Neural progenitor cell (in vitro differentiated cells): ENCODE measurements at places on chromosomes 4 and X.

DNA sequence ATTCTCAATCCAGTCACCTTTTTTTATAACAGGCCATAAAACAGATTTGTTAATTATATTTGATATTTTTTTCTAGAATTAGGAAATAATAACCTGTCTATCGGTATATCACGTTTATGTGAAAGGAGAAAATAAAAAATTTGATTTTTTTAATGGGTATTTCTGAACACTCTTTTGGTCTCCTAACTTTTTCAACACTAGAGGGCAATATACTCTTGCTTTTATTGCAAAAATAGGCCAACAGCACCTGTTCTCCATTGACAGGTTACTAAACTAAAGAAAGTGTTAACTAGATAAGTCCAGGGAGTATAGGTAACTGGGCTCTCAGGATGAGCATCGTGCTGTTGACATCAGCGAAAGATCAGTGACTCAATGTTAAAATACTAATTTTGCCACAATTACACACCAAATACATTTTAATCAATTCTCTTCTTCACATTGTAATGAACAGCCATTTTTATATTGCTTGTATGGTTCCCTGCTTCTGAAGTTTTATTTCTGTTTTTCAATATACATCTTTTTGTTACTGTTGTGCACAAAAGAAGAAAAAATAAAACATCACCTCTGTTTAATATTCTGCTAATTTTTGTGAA lies 22.8 kb downstream of the NDST4 start:
- H3K27ac ChIP-seq, result no peak overlapping the region
- H3K36me3 ChIP-seq, result no peaks in the 10 kb centered on the region
- H3K27me3 ChIP-seq, result no peaks in the 10 kb centered on the region
- no peak overlapping the region for H3K4me3 ChIP-seq
- DNase-seq, result peak; percentile 61

DNA sequence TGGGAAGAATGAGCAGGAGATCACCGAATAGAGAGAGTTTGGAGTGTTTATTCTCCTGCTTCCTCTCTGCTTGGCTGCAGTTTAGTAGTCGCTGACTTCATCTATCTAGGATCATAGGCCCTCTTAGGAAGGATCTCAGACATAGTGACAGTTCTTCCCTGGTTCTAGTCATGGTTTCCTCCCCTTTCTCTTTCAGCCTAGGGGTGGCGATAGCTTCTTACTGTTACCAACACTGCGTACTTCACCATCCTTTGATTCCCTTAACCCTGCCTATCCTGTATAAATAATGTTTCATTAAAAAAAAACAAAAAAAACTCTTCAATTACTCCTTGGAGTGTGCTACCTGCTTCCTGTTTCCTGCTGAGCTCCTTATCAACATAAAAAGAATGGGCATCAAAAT lies 103.8 kb downstream of the DDX53 start:
- DNase-seq, result peak; percentile 1
- no peak overlapping the region for H3K4me3 ChIP-seq
- H3K4me1 ChIP-seq, result no peaks in the 10 kb centered on the region

DNA sequence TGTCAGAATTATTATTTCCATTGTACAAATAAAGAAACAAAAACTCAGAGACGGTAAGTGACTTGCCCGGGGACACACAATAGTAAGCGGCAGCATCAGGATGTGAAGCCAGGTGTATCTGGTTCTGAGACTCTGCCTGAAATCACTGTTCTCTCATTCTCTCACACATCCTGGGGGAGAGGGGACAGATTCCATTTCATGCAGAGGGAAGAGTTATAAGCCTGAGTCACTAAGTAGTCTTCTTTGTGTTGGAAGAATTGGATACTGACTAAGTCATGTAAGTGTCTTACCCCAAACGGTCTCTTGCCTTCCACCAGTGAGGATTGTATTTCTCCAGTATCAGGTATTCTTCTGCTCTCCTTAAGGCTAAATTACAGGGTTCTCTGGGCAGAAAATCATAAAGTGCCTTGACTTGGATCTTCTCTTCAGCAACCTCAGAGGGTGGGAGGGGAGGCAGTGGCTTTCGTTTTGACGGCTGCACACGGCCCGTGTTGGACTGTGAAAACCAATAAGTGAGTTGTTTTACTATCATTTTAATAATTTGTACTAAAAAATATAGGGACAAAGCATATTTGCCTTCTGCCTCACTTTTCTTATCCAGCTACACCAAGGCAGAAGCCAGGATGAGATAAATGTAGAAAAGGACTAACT lies 21.9 kb downstream of the TXK start:
- no peak for DNase-seq
- no peaks in the 10 kb centered on the region for H3K27me3 ChIP-seq
- peaks cover 5% of the 10 kb centered on the region for H3K4me1 ChIP-seq
- H3K4me3 ChIP-seq, result no peak overlapping the region
- no peak overlapping the region for H3K27ac ChIP-seq

GRCh38 chr4:149489321-149489720 lies 326.3 kb downstream of the IQCM start:
- no peaks in the 10 kb centered on the region for H3K27me3 ChIP-seq
- no peaks in the 10 kb centered on the region for H3K4me1 ChIP-seq
- H3K4me3 ChIP-seq, result no peak overlapping the region
- no peak overlapping the region for H3K27ac ChIP-seq
- H3K36me3 ChIP-seq, result no peaks in the 10 kb centered on the region
- DNase-seq, result no peak

DNA sequence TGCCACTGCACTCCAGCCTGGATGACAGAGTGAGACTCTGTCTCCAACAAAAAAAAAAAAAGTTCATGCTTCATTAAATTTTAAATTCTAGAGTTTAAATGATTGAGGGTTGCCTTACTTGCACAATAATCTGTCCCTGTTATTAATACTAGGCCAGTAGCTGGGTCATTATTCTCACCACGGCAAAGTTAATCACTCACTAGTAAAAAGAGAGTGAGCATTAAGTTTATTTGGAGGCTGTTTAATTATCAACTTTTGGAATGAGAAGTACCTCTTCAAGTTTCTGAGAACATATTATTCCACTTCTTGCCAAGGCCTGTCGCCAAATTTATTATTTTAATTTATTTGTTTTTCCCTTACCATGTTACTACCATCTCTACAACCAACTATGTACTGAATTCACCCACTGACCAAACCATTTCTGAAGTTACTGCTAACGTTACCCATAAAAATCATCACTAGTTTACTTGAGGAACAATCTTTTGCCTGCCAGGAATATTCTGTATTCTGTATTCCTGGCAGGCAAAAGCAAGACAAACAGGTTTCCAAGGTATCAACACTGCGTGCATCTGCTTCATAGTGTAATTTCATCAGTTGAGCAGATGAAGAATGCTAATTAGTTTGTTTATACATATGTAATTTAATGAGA lies 26.5 kb downstream of the GUCY1A1 start:
- H3K27ac ChIP-seq, result no peak overlapping the region
- H3K36me3 ChIP-seq, result no peaks in the 10 kb centered on the region
- no peak overlapping the region for H3K4me3 ChIP-seq

DNA sequence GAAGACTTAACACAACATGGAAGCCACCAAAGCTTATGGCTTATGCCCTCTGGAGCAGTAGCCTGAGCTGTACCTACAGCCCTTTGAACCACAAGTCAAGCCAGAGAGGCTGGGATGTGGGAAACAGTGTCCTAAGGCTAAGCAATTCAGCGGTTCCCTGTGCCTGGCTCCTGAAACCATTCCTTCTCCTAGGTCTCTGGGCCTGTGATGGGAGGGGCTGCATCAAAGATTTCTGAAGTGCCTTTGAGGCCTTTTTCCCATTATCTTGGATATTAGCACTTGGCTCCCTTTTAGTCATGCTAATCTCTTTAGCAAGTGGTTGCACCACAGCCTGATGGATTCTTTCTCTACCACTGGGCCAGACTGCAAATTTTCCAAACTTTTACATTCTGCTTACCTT lies 140.5 kb upstream of the NUDT10 start:
- no peak for DNase-seq
- no peak overlapping the region for H3K4me3 ChIP-seq
- no peaks in the 10 kb centered on the region for H3K27me3 ChIP-seq
- H3K36me3 ChIP-seq, result no peaks in the 10 kb centered on the region
- no peak overlapping the region for H3K27ac ChIP-seq

DNA sequence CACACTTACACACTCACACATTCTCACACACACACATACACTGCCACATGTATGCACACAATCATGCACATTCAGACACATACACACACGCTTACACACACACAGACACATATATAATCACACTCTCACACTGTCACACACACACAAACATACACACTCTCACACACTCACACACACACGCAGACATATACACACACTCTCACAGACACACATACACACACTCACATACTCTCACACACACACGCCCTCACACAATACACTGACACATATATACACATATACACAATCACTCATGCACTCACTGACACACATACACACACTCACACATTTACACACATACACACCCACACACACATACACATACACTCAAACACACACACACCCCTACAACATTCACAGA lies 435.3 kb upstream of the FRG1 start:
- no peak for DNase-seq
- H3K36me3 ChIP-seq, result no peaks in the 10 kb centered on the region
- no peaks in the 10 kb centered on the region for H3K27me3 ChIP-seq
- no peak overlapping the region for H3K27ac ChIP-seq
- no peaks in the 10 kb centered on the region for H3K4me1 ChIP-seq

DNA sequence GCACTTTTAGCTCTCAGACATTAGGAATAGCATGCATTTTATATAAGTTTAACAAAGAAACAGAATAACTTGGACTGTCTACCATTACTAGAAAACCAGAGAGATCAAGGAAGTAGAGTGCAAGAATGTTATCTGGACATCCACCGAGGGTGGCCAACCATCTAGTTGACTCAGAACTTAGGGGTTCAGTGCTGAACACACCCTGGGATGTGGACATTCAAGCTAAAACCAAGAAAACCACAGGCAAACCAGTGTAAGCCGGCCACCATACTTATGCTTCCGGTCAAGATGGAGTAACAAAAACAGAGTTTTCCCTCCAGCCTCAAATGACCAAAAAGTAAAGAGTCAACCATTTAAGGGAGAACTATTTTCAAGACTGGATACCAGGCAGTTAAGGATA lies 181.4 kb upstream of the MXRA5 start:
- no peaks in the 10 kb centered on the region for H3K36me3 ChIP-seq
- H3K27ac ChIP-seq, result no peak overlapping the region
- H3K4me1 ChIP-seq, result no peaks in the 10 kb centered on the region

GRCh38 chr4:73798842-73799241 lies 37.6 kb upstream of the CXCL6 start:
- no peaks in the 10 kb centered on the region for H3K27me3 ChIP-seq
- H3K27ac ChIP-seq, result no peak overlapping the region
- H3K4me1 ChIP-seq, result no peaks in the 10 kb centered on the region
- DNase-seq, result no peak
- no peak overlapping the region for H3K4me3 ChIP-seq
- H3K36me3 ChIP-seq, result no peaks in the 10 kb centered on the region

DNA sequence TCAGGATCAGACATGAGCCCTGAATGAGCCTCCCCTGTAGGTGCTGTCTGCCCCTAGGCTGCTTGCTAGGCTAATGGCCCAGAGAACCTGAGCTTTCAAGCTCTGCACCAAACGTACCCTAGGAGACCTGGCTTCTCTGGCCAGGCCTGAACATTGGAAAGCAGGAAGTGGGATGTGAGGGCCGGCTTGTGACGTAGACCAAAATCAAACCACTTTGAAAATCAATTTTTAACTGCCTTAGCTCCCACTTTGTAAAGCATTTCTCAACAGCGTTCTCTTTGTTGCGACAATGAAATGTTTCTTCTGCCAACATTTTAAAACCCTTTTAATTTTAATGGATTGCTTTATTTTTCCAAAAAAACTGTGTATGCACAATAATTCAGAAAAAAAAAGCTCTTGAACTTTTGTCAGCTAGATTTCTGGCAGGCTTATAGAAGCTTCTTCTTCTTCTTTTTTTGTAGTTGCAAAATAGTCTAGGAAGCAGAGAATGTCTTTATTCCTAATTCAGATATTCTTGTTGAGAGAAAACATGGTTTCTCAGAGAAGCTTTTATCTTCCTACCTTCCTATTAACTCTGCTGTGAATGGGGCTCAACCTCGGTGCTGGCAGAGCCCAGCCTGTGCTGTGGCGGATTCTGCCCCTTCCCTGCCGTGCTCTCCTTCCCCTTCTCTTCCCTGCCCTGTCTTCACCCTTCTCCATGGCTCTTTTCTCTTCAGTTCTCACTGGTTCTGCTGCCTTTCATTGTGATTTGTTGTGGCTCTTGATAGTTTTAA lies 145.2 kb upstream of the SFRP2 start:
- peaks cover 63% of the 10 kb centered on the region for H3K4me1 ChIP-seq
- no peak overlapping the region for H3K27ac ChIP-seq
- H3K4me3 ChIP-seq, result no peak overlapping the region
- H3K36me3 ChIP-seq, result no peaks in the 10 kb centered on the region
- no peaks in the 10 kb centered on the region for H3K27me3 ChIP-seq

GRCh38 chrX:110665223-110666002 lies 130.2 kb downstream of the CHRDL1 start:
- no peaks in the 10 kb centered on the region for H3K36me3 ChIP-seq
- H3K27ac ChIP-seq, result no peak overlapping the region
- DNase-seq, result peak; percentile 50
- H3K4me3 ChIP-seq, result no peak overlapping the region
- no peaks in the 10 kb centered on the region for H3K27me3 ChIP-seq

DNA sequence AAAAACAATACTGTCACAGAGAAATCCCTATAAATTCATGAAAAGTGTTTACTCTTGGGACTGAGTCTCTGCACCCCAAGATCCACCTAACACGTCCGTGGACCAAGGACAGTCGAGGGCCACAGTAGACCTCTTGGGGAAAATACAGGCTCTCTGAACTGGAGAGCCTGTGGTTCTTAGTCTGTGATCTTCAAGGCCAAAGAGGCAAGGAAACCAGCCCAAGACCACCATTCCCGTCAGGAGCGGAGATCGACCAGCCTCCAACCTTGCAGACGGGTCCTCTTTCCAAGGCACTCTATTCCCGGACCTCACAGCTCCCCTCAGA lies 1.6 kb upstream of the APBB2 start:
- peaks cover 15% of the 10 kb centered on the region for H3K27me3 ChIP-seq
- H3K27ac ChIP-seq, result no peak overlapping the region
- no peaks in the 10 kb centered on the region for H3K36me3 ChIP-seq

- H3K4me1 ChIP-seq, result no peaks in the 10 kb centered on the region
- H3K27ac ChIP-seq, result no peak overlapping the region
- DNase-seq, result no peak
Observed at GRCh38 chr4:47525154-47525819, 40.2 kb downstream of the ATP10D start.
